Uterine smooth muscle cell (primary cell): ENCODE measurements at places on chromosomes 16 and 17. TPM values are rescaled to one million over a fixed set of nuclear protein-coding genes. Genes with fewer than 3 reads are reported as not detected.

Gene C17orf78
- total RNA-seq, result not detected in 2 replicates

Gene NKD1
- under 0.01 TPM in 2 replicates for total RNA-seq

Gene ULK2
- 14.1 and 19.1 TPM in 2 replicates for total RNA-seq

Gene PLD6
- total RNA-seq, result 4.5 and 6.4 TPM in 2 replicates

Gene ADGRG3
- total RNA-seq, result not detected in 2 replicates

Gene ABCC3
- 2.2 and 8.7 TPM in 2 replicates for total RNA-seq
